H1 (cell line): ENCODE measurements at places on chromosomes 12 and 14. TPM values are rescaled to one million over a fixed set of nuclear protein-coding genes. Genes with fewer than 3 reads are reported as not detected.

LRP1-AS gene
- not detected in 2 replicates for total RNA-seq

GRCh38 chr14:103221781-103222358, 98.6 kb downstream of the TNFAIP2 start:
- no peak for DNase-seq

- DNase-seq, result no peak
Observed at GRCh38 chr14:20956376-20956976, 1.2 kb downstream of the RNASE2 start.

DNA sequence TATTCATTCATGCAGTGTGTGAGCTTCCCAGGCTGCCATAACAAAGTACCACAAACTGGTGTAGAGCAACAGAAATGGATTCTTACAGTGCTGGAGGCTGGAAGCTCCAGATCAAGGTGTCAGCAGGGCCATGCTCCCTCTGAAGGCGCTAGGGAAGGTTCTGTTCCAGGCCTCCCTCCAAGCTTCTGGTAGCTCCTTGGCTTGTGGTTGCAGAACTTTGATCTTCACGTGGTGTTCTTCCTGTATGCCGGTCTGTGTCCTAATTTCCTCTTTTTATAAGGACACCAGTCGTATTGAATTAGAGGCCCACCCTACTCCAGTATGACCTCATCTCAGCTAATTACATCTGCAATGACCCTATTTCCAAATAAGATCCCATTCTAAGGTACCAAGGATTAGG, 3.1 kb downstream of the OTUB2 start:
- no peak for DNase-seq
